ENCODE measurements at places on chromosomes 6 and 20.

DNA sequence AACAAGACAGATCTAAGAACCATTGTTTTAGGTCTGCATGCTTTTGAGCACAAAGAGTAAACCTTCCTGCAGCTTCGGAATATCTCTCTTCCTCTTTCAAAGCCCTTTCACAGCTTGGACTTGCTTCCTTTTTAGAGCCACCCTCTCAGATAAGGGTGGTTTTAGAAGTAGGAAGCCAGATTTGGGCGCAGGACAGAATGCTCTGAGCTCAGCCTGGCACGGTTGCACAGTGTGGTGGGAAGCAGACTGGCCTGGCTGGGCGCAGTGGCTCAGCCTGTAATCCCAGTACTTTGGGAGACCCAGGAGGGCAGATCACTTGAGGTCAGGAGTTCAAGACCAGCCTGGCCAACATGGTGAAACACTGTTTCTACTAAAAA, 35.6 kb upstream of the PNRC1 start:
- DNase-seq, result no peak

DNA sequence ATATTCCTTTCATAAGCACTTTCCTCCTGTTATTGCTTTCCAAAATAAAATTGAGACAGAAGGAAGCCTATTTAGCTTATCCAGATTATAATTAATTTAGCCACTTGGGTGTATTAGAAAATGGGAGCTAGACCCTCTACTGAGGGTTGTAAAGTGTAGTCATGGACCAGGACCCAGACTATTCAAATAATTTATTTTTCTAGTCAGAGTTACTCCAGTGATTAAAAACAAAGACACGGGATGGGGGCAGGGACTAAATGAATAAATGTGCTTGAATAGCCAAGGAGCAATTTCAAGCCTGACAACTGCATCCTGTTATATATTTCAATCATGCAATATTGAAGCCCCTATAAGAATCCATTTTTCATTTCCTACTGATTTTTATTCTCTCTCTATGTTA, 41.6 kb downstream of the KLHL32 start:
- DNase-seq, result no peak

DNA sequence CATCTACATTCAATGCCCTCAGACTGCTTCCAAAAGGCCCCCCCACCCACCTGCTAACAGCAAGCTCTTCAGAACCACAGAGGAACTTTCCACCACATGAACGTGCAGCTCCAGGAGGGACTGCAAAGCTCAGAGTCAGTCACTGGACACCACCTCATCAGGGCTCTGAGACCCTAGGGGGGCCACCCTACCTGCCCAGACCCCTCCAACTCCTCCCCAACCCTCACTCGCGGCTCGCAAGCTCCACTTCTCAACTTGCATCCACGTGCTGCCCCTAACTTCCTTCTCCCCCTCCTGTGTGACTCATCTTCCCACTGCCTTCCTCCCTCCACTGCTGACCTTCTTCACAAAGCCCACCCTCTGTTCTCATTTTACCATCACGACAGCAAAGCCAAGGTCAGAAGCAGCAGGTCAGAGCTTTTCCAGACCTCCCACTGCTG, 6.5 kb downstream of the MBOAT1 start:
- DNase-seq, result no peak

DNA sequence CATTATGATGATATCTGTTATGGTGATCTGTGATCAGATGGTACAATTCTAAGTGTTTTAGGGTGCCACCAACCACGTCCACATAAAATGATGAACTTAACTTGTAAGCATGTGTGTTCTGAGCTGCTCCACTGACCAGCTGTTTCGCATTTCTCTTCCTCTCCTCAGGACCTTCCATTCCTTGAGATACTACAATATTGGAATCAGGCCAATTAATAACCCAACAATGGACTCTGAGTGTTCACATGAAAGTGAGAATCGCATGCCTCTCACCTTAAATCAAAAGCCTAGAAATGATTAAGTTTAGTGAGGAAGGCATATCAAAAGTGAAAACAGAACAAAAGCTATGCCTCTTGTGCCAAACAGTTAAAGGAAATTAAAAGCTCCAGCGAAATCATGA, 114.6 kb downstream of the MAN1A1 start:
- no peak for DNase-seq

DNA sequence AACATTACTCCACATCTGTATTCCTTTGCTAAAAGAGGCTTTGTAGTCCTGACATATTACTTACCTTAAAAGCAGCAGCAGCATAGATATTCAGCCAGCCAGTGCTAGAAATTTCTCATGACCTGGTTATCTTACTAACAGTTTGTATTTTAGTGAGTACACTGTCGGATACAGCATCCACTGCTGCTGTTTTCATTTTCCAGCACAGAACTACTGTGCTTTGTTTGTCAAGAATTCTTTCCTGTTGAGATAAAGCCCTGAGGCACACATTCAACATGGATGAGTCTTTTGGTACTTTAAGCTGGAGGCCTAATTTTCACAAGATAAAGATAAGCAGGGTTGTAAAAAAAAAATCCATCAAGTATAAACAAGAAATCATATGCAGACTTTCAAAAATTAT, 311.2 kb upstream of the OPRM1 start:
- DNase-seq, result no peak

GRCh38 chr20:11553603-11554002, 364.1 kb upstream of the BTBD3 start:
- DNase-seq, result no peak

GRCh38 chr20:39541136-39541803, 579.1 kb downstream of the DHX35 start:
- DNase-seq, result no peak

DNA sequence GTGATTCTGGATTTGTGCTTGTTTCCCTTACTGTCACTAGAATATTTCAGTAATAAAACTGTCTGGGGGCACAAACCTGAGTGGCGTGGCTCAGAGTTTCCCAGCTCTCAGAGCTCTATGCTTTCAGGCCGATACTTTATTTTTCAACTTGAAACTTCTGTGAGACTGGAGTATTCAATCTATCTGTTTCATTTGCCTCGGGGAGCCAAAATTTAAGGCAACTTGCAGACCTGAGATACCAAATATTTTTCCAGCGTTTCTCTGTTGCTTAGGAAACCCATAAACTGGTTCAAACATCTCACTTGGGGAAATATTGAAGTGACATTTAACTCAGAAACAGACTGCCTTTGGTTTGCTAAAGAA, 74.7 kb downstream of the SOBP start:
- DNase-seq, result no peak

GRCh38 chr6:158769771-158770432, 49.3 kb downstream of the EZR start:
- DNase-seq, result no peak

GRCh38 chr6:24926192-24926591, 9.6 kb downstream of the RIPOR2 start:
- DNase-seq, result no peak

- DNase-seq, result no peak
These were observed 216.9 kb upstream of the ARG1 start for GRCh38 chr6:131356161-131356560.

GRCh38 chr6:164346631-164347030, 932.1 kb downstream of the QKI start:
- DNase-seq, result no peak

DNA sequence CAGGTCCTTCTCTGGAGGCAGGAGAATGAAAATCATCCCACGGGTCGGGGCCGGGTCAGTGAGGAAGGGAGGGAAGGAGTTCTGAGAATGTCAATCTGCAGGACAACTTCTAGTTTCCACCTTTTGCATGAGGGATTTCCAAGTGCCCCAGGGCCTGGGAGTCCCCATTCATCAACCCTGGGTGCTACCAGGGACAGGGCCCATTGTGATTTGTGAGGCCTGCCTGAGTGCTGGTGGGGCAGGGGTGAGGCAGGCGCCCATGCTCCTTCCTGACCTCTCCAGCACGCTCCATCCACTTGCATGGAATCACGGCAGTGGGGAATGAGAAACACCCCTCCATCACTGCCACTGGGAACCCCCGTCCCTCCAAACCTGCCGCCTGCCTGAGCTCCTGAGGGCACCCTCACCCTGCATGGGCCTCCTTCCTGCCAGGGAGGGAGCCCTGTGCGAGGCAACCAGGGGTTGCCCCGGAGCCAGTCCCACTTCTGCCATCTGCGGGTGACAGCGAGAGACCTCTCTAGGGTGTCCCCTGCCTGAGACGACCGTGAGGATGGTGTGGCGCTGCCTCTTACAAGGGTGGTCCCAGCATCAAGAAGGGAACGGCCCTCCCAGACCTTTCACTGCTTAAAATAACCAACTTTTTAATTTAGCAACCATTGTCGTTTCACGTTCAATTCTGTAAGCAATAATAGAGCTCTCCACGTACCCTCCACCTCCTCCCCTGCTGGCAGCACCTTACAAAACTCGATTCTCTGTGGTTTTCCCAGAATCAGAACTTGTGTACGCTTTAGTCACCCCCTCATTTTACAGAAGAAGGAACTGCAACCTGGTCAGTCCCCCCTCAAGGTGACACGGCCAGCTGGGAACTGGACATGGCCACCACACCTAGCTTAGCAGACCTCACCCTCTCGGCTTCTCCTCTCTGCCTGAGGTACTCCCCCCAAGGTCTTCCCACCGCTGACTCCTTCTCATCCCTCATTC, 28.6 kb downstream of the PMEPA1 start:
- DNase-seq, result peak; percentile 59

GRCh38 chr20:49287555-49288249, 9.8 kb upstream of the ZNFX1 start:
- DNase-seq, result no peak

DNA sequence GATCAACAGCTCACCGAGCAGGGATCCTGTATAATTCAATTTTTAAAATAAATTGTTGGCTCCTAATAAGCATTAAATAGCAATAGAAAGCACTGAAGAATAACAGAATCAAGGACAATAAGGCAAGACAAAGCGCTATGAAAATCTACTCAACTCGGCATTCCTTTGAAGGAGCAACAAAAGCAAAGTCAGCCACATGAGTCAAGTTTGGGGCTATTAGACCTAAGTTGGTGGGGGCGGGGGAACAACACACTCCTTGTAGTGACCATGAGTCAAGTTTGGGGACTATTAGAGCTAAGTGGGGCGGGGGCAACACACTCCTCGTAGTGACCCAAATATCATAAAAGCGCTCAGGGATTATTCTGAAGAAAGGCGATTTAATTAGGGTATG, 120.0 kb downstream of the FOXC1 start:
- no peak for DNase-seq

DNA sequence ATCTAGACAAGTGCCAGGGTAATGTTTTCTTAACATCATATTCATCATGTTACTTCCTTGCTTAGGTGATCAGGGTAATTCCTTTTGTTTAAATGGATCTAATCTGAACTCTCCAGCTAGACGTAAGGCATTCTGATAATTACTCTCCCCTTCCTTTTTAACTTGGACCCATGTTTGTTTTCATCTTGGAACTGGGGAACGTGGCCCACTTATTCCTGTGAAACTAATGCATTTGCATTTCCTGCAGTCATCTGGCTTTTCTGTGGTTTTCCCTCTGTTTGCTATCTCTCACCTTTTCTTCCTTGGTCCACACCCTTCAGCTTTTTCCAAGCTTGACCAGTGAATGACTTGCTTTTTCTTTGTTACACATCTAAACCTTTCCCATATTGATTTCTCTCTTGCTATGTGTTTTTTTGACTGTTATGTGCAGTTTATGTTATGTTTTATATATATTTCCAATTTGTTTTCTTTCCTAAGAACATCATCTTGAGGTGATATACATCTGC, 33.3 kb downstream of the SLX4IP start:
- DNase-seq, result no peak

GRCh38 chr6:64817525-64817924, 889.5 kb downstream of the EYS start:
- DNase-seq, result no peak

DNA sequence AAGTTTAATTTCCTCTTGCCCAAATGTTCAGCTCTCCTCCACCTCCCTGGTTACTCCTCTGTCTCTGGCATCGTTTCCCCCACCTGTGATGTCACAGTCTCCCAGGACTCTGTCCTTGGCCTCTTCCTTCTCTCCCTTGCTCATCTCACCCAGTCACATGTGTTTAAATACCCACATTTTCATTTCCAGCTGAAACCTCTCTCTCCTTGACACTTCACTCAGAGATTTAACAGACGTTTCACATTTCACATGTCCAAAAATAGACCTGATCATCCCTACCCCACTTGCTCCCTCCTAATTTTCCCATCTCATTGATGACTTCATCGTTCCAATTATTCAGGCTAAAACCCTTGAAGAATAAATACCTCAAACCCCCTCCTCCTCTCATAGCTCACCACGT, 604.1 kb upstream of the JAG1 start:
- no peak for DNase-seq

DNA sequence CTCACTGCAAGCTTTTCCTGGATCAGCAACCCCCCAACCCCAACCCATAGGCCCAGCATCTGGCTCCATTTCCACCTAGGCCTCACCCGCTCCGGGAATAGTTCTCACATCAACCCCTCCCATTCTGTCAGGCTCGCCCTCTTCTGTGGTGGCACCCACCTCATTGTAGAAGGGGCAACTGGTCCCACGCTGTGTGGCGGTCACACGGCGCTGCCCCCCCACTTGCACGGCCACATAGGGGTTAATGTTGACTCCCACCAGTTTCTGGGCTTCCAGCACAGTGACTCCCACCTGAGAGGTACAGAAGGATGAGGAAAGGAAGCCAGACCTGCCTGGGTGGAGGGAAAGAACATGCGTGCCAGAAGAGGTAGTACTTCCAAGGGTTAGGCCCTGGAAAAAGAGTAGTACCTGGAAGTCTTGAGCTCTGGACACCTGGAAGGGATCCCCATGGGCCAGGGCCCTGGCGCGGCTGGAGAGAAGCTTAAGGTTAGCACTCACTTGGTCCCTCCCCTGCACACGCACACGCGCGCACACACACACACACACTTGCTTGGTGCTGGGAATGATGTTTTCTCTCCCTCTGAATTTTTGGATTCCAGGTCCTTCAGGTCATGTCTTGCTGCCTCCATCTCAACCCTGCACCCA, 12.7 kb upstream of the SPAG4 start:
- no peak for DNase-seq

DNA sequence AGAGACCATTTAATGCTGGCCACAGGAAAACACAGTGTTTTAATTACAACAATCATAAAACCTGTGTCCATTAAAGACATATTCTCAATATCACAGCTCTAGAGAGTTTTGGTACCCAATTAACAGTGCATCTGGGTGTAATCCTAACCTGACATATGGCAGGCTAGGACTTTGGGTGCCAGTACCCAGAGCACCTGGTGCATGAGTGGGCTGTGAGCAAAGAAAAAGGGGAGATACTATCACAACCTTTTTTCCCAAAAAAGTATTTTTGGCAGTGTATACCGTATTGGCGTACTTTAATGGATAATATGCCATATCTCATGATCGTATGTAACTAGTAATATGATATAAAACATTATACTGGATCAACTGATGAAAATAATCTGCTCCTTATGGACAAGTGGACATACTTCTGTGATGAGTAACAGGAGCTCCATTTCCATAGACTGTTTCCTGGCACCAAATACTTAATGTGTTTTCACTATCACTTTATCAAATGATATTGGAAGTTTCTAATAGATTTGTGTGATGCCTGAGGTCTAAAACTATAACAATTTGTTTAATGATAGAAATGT, 91.7 kb downstream of the COL19A1 start:
- DNase-seq, result no peak

- DNase-seq, result no peak
These were observed 170.3 kb upstream of the SOX4 start for GRCh38 chr6:21423106-21423854.

All from activated T-cell treated with anti-CD3 and anti-CD28 coated beads, Interleukin-2, amount 50 U/mL, for 1 hour (primary cell).